Nephron progenitor cell (in vitro differentiated cells): ENCODE measurements at places on chromosomes 2 and 18.
A peak's percentile ranks its signal among the peaks of the same experiment; 100 is the strongest.

- DNase-seq = no peak
These were observed 97.0 kb downstream of the KYNU start for GRCh38 chr2:142974288-142975024.

DNA sequence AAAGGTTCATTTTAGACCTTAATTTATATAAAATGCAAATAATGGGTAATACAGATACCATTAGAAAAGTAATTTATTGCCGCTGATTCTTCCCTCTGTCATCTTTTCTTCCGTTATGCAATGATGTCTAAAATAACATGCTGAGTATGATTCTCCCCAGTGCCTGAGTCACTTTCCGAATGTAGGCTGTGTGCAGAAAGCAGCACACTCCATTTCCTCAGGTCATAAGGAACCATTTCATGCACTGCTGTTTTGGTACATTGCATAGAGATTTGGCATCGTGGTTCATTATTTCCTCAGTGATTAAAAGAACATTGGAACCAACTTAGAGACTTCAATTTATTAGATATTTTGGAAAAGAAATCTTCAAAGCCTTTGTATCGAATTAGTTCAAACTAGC, 173.5 kb downstream of the CDH2 start:
- DNase-seq = no peak

- DNase-seq = no peak
These were observed 104.3 kb downstream of the SRBD1 start for GRCh38 chr2:45506756-45507155.

- no peak for DNase-seq
These were observed 2.0 kb downstream of the ESPNL start for GRCh38 chr2:238101891-238102841.

DNA sequence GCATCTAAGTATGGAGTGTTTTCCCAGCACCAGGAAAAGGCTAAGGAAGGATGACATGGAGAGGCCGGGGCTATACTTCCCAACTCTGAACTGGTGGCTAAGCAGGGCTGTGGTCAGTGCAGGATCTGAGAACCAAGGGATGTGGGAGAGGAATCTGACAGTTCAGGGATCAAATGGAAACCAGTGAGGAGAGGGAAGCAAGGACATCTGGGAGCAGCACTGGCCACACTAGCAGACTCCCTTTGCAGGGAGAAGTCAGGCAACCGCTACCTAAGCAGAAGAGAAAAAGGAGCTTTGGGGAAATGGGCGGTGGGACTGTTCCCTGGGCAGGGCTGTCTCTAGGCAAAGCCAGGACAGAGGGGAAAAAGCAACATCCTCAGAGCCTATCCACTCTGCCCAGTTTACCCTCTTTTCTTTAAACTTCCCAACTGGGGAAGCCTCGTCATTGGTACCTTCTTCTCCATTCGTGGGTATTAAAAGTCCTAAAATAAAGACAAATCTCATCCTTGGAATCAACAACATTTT, 105.8 kb upstream of the MEIS1 start:
- no peak for DNase-seq

GRCh38 chr2:39593439-39594393, 72.0 kb upstream of the TMEM178A start:
- DNase-seq = peak; percentile 9

DNA sequence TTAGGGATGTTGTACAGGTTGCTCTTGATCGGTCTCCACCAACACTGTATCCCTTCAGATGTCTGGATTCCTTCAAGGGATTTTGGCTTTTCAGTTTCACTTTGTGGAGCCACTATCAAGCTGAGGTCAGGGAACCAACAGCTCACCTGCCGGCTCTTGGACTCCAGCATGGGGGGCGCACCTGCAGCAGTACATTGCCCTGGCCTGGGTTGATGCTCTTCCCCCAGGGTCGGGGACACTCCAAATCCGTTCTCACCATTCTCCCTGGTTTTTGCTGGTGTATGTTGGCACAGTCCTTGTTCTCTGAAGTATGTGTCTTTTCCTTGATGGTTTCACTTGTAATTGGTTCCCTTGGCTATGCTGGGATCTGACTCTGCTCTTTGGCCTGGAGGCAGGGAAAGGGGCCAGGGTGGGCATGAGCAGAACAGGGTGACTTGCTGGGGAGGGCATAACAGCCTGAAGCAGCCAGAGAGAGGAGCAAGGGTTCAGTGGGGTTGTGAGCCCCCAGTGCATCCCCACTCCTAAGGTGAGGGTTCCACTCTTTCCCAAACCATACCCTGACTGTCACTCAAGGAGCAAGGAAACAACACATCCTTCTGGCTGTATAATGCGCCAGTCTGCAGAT, 5.1 kb downstream of the ARHGEF4 start:
- no peak for DNase-seq

DNA sequence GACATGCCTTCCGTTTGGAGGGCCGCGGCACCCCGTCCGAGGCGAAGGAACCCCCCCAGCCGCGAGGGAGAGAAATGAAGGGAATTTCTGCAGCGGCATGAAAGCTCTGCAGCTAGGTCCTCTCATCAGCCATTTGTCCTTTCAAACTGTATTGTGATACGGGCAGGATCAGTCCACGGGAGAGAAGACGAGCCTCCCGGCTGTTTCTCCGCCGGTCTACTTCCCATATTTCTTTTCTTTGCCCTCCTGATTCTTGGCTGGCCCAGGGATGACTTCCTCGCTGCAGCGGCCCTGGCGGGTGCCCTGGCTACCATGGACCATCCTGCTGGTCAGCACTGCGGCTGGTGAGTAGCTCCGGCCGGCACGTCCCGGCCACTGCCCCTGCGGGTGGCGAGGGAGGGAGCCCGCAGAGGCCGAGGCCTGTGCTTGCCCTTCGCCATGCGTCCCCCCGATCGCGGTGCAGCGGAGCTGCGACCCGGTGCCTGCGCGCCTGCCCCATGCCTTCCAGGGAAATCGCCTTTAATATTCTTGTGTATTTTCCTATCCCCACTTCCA, 1.2 kb downstream of the BMPR2 start:
- peak; percentile 58 for DNase-seq

DNA sequence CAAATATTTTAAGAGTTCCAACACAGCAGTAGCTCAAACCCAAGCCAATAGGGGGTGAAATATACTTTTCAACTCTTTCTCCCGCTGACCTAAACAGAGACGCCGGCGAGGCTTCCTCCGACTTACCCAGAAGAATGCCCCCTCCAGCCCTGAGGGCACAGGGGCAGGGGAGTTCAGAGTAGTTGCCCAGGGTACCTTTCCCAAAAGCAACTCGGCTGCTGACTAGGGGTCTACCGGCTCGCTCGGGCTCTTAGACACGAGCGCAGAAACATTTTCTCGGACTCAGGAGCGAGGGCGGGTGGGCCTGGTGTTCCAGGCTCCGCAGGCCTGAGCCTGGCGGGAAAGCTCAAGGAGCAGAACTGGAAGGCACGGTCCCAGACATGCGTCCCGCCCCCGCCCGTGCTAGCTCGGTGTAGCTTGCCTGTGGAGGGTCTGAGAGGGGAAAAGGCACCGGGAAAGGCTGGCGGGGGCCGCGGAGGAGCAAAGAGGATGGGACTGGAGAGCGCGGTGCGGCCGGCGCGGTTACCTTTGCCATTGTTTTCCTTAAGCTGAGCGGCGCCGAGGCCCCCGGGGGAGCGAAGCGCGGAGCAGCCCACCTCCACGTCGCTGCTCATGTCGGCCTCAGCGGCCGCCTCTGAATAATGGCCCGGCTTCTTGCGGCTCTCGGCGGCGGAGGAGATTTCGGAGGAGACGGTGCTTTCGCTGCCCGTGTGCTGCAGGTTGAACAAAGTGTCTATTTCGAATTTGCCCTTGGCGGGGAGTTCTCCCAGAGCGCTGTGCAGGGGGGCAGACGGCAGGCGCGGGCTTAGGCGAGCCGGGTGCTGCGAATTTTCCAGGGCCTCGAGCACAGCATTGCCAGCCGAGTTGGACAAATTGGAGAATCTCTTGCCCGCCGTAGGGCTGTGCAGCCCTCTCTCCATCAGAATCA, 674 bp downstream of the EVX2 start:
- peak; percentile 55 for DNase-seq

DNA sequence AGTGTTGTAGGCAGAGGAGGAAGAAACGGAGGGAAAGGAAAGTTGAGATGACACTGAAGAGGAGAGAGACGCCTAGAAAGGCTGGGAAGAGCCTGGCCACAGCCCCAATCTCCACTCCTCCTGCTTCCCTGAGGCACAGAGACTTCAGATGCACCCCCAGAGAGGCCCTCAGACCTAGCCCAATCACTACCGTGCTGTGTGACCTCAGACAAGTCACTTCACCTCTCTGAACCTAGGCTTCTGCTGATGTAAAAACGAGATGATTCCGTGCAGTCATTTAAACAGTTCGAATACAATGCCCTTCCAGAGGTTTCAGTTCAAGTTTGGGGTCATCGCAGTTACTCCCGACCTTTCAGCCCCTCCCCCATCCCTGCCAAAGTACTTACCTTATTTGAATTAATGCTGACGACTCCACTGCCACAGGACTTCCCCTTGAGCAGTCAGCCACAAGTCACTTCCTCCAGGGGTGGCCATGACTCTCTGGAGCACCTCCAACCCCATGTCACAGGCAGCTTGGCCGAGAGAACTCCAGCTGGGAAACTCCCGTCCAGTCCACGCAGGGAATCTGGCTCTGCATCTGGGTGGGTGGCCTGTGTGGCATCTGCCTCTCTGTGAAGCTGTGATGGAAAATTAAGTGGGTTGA, 105.2 kb upstream of the ID2 start:
- no peak for DNase-seq

- DNase-seq = no peak
These were observed 101.3 kb downstream of the CDC42EP3 start for GRCh38 chr2:37569986-37570679.

- DNase-seq = no peak
These were observed 8.0 kb upstream of the SERTAD2 start for GRCh38 chr2:64661741-64662169.

DNA sequence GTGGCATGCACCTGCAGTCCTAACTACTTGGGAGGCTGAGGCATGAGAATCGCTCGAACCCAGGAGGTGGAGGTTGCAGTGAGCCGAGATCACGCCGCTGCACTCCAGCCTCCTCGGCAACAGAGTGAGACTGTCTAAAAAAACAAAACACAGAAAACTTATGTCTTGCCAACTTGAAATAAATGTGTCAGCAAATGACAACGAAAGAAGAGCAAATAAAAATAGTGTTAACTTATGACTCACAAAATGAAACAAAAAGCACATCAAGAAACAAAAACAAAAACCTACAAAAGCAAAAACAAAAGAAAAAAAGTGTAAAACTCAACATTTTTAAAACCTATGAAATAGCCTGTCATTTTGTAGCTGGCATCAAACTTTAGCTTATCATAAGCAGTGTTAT, 65.2 kb downstream of the KCNH7 start:
- DNase-seq = no peak

- DNase-seq = no peak
These were observed 6.2 kb upstream of the KDSR start for GRCh38 chr18:63373161-63373560.

GRCh38 chr2:39603436-39603835, 62.3 kb upstream of the TMEM178A start:
- DNase-seq = no peak

- no peak for DNase-seq
These were observed 133.2 kb downstream of the ZNF532 start for GRCh38 chr18:58997811-58998337.

DNA sequence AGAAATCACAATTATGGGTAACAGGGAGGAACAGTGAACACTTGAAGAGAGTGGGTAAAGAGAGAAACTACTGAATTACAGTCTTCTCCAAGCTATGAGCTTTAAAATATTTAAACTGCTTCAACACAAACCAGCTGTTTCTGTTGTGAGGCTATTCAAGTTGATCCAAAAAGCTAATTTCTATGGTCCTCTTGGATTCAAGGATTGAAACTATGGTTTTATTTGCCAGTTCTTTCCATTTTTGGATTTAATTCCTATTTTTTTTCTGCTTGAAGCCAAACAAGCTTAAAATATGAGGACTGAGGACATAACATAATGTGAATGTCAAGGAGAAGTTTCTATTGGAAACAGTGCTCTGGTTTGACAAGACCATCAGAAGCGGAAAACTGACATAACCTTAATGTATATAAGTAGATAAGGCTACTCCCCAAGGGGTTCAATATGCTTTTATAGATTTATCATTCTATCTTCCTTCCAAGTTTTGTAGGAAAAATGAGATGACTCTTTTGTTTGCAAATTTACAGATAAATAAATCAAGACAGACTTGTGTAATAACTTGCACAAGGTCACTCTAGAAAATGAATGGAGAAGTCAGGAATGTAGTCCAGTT, 60.7 kb upstream of the AQP4 start:
- DNase-seq = no peak

GRCh38 chr2:210617732-210618330, 61.4 kb downstream of the CPS1 start:
- DNase-seq = no peak

DNA sequence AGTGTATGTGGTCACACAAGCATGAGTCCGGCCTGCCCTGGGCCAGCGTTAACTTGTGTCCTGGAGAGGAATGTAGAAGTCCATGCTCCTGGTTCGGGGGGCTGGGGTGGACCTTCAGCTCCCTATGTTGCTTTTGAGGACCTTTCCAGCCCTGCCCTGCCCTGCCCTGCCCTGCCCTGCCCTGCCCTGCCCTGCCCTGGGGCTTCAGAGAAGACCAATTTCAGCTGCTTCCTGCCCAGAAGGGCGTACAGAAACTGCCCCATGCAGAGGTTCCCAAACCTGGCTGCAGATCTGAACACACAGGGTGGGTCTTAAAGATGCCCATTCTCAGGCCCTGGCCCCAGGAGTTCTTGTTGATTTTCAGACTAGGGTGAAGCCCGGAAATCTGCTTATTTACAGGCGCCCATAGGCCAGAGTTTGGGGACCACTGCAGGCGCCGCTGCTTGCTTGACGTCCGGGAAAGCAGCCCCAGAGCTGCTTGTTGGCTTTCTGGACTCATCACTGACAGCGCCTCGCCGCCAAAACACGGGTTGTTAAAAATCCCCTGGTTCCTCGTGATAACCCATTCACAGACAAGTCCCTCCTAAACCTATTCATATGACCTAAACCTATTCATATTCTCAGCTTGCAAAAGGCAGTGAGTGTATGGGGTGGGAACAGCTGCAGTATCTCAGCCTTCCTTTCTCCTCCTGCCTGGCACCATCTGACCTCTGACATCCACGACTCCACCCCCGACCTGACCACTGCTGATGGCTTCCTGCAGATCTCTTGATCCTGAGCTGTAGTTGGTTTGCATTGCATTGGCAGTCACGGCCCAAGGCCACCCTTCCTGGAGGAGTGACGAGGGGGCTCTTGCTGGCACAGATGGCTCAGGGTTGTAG, 198.3 kb downstream of the GLI2 start:
- no peak for DNase-seq

GRCh38 chr2:191374366-191374765, 129.2 kb downstream of the MYO1B start:
- DNase-seq = no peak
